ENCODE measurements at places on chromosomes 3 and 15.

DNA sequence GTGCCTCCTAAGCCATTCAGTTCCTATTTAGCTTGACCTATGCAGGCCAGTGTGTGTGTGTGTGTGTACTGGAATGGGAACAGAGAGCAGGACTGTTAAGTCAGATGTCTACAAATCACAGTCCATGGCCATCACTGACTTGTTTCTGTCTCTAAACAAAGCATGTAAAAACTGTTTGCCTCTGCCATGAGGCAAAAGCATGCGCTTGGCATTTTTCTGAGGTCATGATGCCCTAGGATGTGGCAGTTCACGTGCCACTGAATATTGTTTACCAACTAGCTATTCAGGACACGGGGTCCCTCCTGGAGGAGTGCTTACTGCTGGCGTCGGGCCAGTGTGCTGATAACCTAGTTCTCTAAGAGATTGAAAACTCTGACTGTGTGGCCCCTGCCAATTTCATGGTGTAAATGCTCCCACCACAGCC is 8.2 kb upstream of the ATP13A3 start:
- DNase-seq: no peak

- DNase-seq: no peak
Observed at GRCh38 chr15:81886591-81886990, 159.2 kb downstream of the MEX3B start.

DNA sequence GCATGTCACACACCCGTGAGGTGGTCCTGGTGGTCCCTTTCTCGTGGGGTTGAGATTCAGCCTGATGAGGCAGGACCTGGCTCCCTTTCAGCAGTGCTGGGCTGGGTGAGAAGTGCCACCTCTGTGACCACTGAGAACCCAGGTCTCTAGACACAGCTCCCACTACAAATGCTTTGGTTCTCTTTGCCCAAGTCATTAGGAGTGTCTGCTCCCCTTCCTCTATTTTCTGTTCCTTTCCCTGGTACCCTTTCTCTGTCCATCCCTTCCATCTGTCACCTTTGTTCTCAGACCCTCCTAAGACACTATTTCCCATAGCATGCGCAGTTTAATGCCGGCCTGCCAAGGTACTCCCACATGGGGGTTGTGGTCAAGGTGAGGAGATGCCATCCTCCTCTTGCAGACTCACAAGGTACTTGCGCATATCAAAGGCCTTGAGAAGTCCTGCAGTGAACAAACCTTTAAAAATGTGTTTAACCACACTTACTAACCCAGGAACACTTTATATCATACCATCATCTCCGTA is 297.7 kb downstream of the LRTM1 start:
- DNase-seq: no peak

DNA sequence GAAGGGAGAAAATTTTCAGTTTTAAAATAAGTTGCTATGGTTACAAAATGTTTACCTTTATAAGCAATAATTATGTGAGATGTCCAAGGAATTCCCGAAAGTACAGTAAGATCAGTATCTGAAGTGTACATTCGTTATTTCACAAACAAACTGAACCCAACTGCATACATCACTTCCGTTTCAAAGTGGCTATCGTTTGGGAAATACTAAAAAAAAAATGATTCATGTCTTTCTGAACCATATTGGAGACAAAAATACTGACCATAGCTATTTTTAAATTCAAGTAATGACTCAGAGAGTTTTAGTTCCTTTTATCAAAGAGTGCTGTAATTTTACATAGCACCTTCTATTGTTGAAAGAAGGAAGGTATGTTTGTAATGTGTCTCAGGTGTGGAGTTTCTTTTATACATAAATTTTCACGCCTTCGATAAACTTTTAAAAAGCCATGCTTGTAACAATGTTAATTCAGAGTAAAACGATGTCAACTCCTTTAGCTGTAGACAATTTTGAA is 8.0 kb upstream of the ANKRD28 start:
- peak; percentile 63 for DNase-seq

DNA sequence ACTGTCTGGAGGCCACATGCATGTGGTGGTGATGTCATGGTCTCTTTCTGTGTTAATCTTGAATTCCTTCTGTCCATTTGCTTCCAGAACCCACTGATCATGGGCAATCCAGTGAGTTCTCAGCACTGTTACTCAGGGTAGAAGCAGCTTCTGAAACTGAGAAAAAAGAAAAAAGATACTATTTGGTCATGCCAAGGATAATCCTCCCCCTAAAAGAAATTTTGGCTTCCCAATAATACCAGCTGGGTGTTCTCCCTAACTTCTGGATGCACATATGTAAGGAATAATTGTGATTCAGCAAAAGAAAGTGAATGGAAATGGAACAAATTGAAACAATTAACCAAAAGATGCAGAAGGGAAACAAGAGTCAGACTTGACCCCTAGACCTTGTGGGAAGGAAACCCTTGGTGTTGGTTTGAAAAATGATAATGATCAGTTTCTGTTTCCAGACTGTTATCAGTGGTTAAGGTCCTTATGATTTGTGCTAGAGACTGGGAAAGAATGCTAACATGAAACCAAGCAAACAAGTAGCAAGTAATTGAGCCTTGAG is 92.3 kb downstream of the RBMS3 start:
- DNase-seq: peak; percentile 89
